ENCODE measurements at places on chromosomes 5 and 9. TPM values are rescaled to one million over a fixed set of nuclear protein-coding genes. Genes with fewer than 3 reads are reported as not detected.

Gene CARD9
- total RNA-seq, result 0.46 TPM

- DNase-seq, result peak; percentile 72
These were observed 2.1 kb downstream of the EDIL3 start for GRCh38 chr5:84382363-84383295.

Gene PTTG1
- 246 TPM for total RNA-seq

GRCh38 chr9:98983295-98984268 lies 39.9 kb downstream of the COL15A1 start:
- no peak for DNase-seq

DNA sequence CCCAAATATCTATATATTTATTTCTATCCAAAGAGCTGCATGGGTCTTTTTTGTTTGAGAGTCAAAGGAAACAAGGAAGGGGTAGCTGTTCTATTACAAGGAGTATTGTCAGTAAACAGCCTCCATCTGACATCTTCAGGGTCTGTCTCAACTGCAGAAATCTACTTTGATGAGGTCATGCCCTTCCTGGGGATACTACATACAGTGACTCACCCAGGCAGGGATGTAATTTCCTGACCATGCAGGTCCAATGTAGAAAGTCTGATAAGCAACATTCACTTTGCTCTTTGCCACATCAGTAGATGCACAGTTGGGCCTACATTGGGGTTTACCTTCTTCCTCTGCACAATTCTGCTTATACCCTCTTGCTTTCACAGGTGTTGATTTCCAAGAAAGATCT lies 165.5 kb downstream of the TLR4 start:
- DNase-seq, result no peak

Gene SLC23A1
- total RNA-seq, result not detected

GRCh38 chr9:89889865-89890264 lies 285.1 kb downstream of the GADD45G start:
- no peak for DNase-seq

- DNase-seq, result no peak
These were observed 105.8 kb upstream of the EFNA5 start for GRCh38 chr5:107776506-107776905.

Gene BAAT
- not detected for total RNA-seq

- DNase-seq, result no peak
These were observed 138.0 kb downstream of the ADCY2 start for GRCh38 chr5:7533941-7534340.

DNA sequence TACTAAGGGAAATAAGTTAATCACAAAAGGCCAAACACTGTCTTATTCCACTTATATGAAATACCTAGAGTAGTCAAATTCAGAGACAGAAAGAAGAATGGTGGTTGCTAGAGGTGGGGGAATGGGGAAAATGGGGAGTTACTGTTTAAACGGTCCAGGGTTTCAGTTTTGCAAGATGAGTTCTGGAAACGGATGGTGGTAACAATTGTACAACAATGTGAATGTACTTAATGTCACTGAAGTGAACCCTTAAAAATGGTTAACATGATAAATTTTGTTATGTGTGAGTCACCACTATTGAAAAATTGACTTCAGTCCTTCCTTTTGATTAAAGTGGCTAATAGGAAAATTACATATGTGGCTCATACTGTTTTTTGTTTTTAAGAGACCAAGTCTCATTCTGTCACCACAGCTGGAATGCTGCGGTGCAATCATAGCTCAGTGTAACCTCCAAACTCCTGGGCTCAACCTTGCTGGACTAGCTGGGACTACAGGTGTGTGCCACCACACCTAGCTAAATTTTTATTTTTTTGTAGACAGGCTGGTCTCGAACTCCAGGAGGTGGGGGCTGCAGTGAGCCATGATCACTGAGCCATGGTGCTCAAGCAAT lies 8.7 kb downstream of the UBQLN1 start:
- DNase-seq, result no peak

DNA sequence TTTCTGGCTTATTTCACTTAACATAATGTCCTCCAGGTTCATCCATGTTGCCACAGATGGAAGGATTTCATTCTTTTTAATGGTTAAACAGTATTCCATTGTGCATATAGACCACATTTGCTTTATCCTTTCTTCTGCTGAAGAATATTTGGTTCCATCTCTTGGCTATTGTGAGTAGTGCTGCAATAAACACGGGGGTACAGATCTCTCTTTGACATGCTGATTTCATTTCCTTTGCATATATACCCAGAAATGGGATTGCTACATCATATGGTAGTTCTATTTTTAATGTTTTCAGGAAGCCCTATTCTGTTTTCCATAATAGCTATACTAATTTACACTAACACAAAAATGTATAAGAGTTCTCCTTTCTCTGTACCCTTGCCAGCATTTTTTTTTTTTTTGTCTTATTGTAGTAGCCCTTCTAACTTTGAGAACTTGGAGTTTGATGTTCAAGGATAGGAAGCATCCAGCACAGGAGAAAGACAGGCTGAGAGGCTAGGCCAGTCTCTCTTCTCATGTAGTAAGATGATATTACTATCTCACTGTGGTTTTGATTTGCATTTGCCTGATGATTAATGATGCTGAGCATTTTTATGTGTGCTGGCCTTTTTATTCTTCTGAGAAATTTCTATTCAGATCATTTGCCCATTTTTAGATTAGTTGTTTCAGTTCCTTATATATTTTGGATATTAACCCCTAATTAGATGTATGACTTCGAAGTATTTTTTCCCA lies 592.2 kb upstream of the ZNF608 start:
- DNase-seq, result no peak

DNA sequence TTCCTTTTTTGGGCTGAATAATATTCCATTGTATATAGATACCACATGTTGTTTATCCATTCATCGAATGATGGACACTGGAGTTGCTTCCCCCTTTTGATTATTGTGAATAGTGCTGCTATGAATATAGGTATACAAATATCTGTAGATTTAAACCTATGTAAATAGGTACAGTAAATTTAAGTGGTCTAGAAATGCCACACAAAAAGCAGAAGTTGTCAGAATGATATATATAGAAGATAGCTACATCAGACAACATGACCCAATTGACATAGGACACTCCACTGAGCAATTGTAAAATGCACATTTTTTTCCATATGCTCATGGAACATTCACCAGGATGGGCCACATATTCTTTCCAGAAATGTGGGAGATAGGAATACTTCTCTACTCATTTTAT lies 77.6 kb downstream of the SMIM15 start:
- DNase-seq, result no peak

Gene FAXDC2
- total RNA-seq, result 22.4 TPM

- no peak for DNase-seq
These were observed 297.7 kb downstream of the PARP8 start for GRCh38 chr5:50963971-50964745.

Gene FGFR4
- 2.8 TPM for total RNA-seq

DNA sequence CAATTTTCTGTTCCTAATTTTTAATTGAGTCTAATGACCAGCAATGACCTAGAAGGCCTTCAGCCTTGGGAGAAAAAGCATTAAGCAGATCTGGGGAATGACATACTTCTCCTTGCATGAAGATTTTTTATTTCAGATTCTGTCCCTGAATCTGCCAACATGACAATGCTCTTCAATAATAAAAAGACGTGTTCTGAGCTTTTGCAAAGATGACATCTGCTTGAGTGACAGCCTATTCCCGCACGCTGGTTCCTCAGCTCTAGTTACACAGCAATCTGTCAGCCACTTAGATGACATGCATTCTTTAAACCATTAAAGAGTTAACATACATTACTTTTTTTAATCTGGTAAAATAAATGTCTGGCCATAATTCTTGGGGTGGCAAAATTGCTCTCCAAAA lies 129.3 kb upstream of the CDH6 start:
- DNase-seq, result no peak

- no peak for DNase-seq
These were observed 21.4 kb upstream of the SNX2 start for GRCh38 chr5:122753500-122753899.

Gene ARSI
- total RNA-seq, result 3.3 TPM

Gene ANKRD55
- not detected for total RNA-seq

Gene BTNL8
- total RNA-seq, result not detected

Gene TMOD1
- total RNA-seq, result 61.4 TPM

- DNase-seq, result no peak
These were observed 144.9 kb downstream of the ARHGAP26 start for GRCh38 chr5:142915038-142915437.

Gene HAPLN1
- 14.3 TPM for total RNA-seq

Gene ANKS6
- 25.8 TPM for total RNA-seq

GRCh38 chr5:133531594-133531993 lies 80.7 kb downstream of the FSTL4 start:
- peak; percentile 33 for DNase-seq

- peak; percentile 32 for DNase-seq
These were observed 20.4 kb downstream of the XRCC4 start for GRCh38 chr5:83097689-83098231.

DNA sequence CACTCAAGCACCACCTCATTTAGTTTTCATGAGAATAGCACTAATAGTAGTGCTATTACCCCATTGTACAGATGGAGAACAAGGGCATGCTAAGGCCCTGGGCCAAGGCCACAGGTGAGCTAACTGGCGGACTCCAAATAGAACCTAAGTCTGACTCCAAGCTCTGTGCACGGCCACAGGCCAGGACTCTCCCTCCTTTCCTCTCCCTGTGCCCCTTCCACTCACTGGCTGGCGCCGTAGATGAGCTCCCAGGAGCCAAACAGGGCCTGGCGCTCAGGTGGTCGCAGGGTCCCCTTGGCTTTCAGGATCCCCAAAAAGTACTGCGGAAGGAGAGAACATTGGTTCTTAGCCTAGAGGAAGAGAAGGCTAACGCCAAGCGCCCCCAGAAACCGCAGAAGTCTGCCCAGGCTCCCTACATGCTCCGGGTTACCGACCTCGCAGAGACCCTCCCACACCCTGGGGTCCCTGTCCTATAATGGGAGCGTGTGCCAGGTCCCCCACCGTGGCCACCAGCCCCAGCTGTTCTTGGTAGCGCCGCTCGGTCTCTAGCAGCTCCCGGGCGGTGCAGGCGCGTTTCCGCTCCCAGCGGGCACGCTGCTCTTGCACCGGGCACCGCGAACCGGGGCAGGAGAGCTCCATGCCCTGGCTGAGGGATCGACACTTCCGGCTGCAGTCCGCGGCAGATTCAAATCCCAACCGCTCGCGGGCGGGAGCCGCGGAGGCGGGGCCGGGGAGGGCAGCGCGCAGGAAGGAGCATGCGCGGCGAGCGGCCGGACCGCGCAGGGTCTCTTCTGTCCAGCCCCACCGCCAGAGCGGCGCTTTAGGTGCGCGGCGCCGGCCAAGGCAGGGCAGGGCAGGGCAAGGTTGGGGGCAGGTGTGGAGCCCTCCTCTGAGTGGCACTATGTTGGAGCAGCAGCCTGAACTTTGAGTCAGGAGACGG lies at the start of gene ARHGEF39:
Gene ARHGEF39 (minus strand): TSS at position 665 of the 940 bp plus-strand sequence. CDS start 26 bp downstream, at position 639.
- peak; percentile 79 for DNase-seq

Gene PCDHB3
- total RNA-seq, result 5.6 TPM

GRCh38 chr5:40378396-40379177 lies 301.1 kb upstream of the PTGER4 start:
- DNase-seq, result no peak

DNA sequence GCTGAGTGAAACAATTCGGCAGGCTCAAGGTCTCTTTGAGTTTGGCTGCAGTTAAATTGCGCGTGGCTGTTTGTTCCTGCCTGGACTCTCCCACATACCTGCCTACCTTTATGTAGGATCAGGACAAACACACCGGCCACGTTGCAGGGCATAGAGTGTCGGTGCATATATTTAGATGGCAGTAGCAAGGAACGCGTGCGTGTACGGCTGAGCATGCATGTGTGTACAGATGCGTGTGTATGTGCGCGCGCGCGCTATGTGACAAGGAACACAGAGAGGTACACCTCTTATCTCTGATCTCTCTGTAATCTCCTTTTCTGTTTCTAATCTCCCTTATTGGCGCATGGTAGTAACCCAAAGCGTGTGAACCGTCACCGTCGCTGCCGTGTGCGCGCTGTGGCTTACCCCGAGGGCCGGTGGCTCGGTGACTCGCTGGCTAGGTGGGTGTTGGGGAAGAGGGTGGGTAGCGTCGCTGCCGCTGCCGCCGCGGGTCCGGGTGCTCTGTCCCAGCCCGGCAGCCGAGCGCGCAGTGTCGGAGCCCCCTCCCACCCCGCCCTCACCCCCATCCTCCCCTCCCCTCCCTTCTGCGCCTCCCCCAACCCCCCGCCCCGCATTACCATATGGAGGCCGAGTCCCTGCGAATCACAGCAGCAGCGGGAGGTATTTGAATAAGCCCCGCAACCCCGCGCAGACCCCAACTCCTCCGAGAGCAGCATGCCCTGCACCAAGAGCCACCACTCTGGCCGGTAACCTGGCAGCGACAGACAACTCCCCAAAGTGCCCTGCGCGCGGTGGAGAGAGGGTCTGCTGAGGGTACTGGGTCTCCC lies 204.8 kb downstream of the MEF2C start:
- no peak for DNase-seq

DNA sequence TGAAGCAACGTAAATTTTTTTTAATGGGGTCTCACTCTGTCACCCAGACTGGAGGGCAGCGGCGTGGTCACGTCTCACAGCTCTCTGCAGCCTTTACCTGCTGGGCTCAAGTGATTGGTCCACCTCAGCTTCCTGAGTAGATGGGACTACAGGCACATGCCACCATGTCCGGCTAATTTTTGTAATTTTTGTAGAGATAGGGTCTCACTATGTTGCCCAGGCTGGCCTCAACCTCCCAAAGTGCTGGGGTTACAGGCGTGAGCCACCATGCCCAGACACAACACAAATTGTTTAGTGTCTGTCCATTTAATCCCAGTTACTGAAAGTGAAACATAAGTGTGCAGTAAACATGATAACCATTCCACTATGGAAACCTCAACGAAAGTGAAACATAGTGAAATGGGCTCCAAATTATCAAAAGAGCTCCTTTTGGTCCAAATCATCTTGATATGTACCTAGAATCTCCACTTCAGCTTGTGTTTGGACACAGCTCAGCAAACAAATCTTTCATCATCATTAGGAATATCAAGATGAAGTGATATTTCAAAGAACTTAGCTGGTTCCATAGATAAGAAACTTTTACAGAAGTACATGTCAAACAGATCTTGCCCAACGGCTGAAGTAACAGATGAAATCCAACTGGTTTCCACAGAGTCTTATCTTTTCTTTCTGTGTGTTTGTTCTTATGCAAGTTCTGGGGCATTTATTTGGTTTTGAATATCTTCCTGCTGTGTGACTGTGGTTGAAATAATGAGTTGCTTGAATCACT lies 41.2 kb upstream of the PLPP1 start:
- DNase-seq, result peak; percentile 88

Gene PCA3
- total RNA-seq, result not detected

DNA sequence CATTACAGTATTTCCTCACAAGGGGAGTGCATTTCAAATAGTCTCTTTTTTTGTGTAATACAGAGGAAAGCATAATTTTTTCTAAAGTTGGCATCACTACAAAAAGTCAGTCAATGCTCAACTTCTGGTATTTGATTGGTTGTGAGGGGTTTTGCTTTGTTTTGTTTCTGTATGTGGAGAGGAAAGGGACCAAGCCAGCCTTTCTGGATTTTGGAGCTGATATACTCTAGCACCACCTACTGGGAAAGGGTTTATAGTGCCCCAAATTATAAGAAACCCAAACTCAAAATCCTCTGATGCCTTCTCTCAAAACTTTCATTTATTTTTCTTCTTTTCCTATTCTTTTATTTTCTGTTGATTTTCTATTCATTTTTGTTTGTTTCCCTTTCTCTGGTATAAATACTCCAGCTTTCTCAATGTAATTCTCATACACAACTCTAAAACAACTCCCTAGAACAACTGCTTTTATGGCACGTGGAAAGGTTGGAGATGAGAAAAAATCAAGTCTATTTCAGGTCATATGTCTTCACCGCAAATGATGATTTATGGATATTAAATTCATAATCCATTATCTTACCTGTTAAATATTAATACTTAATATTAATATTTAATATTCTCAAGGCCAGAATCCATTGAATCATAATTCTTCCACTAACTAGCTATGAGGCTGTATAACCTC lies 69.5 kb upstream of the ANXA1 start:
- DNase-seq, result peak; percentile 79

- DNase-seq, result no peak
These were observed 207.9 kb upstream of the OTULINL start for GRCh38 chr5:14373685-14374084.

Gene SH3PXD2B
- 27.6 TPM for total RNA-seq

Measured in cardiac muscle cell (in vitro differentiated cells and primary cell).